CD4-positive, alpha-beta T cell treated with Interleukin-12 subunit alpha and Interleukin-12 subunit beta, for 1 hour (primary cell): ENCODE measurements at places on chromosomes 5 and 9.

DNA sequence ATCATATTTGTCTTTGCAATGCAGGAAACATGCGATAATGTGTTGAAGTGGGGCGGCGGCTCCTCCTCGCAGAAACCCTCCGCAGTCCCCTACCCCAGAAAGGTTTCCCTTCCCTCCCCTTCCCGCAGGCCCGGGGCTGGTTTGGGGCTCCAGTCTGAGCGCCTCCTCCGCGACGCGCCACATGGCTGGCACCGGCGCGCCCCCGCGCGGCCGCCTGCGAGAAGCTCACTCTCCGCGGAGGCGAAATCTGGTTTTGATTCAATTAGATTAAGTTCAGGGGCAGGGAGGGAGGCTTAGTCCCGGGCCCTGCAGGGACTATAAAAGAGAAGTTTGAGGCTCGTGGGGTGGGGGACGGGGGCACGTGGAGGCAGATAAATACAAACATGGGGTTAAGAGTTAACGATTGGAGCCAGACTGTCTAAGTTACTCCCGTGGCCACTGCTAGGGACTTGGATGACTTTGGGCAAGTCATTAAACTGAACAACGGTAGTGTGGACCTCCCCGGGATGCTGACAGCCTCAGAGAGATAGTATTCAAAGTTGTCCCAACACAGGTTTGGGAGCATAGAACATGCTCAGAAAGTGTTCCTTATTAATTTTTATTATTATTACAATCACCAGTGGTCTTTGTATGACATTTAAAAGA is 69.4 kb downstream of the MSX2 start:
- peak; percentile 33 for DNase-seq

DNA sequence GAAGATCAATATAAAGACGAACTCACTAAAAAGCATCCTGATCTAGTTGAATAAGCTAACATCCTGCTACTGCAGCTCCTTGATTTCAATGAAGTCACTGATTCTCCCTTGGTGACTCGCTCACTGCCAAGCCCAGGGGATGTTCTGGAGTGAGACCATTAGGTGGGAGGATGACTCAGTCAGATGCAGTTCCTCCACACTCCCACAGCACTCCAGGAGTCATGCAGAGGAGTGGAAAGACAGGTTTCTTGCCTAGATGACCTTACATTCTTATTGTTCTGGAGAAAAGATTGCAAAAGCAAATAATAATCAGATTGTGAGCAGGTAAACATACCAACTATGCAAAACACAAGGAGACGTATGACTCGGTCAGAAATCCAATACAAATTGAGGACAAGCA is 15.3 kb downstream of the GCNT4 start:
- no peak for DNase-seq

GRCh38 chr5:142830241-142831008 is 60.2 kb downstream of the ARHGAP26 start:
- no peak for DNase-seq

DNA sequence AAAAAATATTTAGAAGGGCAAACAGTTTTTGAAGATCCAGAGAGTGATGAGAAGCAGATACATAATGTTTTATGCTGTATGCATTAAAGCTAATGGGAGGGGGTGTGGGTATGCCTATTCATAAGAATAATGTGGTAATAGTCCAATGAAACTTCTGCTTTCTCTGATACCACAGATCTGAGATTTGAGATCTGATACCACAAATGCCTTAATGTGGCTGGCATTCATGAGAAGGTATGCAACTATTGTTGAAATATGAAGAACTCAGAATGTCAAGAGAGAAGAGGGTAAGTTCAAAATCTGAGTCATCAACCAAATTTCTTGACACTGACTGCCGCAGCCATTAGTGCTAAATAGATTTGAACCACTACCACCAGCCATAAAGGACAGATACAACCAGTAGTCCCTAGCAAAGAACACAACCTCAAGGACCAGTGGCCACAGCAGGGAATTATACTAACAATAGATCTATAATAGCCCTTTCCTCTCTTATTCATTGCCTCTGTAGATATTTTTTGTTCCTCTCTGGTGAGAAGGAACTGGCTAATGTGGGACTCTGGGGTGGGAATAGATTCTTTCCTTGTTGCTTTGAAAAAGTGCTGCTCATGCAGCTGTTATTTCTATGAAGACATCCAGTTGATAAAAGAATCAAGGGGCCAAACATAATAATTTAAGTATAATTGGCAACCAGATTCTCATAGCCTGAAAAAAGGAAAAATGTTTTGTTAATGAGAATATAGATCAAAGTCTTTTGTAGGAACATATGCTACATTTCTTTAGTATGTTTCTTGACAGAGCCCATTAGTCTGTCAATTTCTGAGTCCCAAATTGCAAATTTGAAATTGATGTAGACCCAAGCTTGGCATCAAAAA is 256.5 kb upstream of the ZNF608 start:
- no peak for DNase-seq

- no peak for DNase-seq
Observed at GRCh38 chr5:107807431-107807830, 136.7 kb upstream of the EFNA5 start.
